Cerebellar cortex (tissue), 1 donor: ENCODE measurements at places on chromosomes 3 and 15.

DNA sequence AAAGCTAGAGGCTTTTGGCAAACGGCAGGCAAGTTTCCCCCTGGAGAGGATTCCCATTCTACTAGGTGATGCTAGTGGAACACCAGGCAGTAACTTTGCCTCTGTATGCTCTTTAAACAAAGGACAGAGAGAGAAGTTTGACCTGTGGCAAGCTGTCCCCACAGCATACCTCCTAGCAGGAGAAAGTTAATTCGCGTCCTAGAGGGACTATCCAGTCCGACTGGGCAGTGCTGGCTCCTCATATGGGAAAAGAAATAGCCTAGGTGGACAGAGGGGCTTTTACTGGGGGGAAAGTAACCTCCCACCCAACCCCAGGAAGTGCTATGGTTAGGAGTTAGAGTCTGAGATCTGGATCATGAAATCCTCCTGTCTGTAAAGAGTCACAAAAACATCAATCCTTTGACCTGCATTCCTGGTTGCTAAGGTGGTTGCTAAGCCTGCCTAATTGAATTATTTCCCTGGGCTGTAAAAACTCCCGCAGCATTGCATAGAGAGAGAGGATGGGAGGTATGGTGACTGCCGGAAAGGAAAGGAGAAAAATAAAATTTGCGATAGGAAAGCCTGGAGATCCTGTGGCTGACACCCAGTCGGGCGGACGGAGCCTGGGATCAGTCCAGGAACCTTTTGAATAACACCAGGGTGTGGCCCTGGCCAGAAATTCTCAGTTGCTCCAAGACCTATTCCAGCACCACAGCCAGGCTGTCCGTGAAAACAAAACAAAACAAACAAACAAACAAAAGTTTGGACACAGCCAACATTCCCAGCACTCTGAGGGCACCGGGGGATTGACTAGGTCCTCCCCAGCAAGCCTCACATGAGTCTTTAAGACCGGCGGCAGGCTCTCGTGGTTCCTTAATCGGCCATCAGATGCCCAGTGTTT, 67.7 kb upstream of the ATP11B start:
- DNase-seq: peak; percentile 38

DNA sequence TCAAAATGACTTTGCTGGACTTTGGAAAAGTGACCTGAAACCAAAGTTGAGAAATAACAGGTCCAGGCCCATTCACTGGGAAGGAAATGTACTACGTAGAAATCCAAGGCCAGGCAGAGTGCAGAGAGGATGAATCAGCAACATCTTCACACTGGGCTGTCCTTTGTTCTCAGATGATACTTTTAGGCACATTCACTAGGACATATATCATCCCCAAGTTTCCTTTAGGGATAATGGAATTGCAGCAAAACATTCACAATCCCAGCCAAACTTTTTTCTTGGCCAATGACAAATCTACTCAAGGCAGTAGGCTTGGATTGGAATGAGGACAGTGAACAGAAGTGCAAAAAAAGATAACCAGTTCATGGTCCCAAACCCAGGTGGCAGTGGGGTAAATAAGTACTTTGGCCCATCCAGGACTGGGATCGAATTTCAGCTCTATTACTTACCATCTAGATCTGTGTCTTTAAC, 75.1 kb downstream of the CLDN11 start:
- no peak for DNase-seq

DNA sequence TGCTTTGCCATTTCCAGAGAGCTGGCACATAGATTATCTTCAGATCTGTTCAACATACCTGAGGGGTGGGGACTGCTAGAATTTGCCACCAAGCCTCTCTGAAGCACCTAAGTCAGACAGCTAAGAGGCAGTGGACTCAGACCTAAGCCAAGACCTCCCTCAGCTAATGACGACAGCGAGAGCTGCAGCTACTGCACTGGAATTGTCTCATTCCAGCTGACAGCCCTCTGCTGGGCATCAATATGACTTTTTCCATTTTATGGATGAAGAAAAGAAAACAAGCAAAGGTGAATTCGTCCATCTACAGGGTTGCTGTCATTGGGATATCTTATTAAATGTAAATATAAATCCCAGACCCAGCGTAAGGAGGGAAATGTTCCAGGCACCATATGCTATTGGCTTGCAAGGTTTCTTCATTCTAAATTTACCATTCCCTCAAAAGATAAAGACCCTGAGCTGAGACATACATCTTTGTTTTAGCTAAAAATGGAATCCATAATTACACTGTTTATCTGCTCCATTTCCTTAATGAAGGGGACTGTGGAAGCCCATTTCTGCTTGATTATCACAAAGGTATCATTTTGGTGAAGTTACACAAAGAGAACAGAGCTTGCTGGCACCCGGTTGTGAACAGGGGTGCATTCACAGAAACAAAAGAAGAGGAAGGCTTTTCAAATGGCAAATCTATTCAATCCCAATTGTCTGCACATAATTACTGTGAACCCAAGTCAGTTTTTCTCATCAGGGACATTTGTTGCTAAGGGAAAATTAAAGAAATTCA, 85.5 kb upstream of the LRTM1 start:
- no peak for DNase-seq

- peak; percentile 29 for DNase-seq
Measured at GRCh38 chr15:42490291-42490670, 660 bp downstream of the ZNF106 start.

DNA sequence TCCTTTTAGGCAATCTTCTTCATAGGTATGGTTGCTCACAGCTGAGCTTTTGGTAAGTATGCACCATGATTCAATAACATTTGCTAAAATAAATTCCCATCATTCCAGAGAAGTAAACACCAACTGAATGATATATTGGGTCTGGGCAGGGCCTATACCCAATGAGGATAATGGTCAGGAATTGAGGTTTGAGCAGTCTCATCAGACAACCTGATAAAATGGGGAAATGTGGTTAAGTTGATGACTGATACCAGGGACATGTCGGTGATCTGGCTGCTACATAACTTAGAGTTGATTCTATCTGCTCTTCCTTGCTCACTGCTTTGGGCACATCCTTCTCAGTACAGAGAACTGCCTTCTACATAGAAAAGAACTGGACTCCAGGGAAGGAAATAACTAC, 92.9 kb downstream of the GPR156 start:
- DNase-seq: no peak

GRCh38 chr3:115523458-115523857, 99.9 kb upstream of the GAP43 start:
- peak; percentile 43 for DNase-seq

DNA sequence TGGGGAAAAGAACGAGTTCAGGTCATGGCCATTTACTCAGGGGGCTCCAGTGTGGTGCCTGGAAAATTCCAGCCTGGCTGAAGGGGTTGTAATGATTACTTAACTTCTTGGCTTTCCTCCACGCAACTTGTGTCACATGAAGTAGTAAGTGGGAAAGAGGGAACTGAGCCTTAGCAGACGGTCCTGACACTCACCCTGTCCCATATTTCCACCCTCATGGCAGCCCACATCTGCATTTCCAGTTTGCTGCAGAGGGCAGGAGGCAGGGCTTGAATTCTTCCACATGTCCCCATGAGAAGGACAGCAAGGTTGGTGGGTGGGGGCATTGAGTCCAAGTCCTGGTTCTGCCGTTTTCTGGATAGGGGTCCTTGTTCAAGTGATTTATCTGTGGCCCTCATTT, 7.8 kb upstream of the CAMP start:
- DNase-seq: no peak

DNA sequence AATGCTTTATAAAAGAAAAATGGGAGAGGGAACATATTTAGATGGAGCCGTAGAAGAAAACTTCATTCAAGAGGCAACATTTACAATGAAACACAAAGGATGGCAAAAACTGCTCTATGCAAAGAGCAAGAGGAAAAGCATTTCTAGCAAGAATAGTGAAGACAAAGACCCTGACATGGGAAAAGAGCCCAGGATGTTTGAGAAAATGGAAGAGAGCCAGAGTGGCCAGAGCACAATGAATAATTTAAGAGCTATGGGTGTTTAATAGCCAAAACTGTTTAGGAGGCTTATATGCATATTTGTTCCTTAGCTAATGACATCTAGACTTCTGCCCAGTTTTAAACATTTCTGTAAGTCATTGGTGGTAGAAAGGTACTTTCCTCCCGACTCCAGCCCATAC, 25.4 kb upstream of the SEMA6D start:
- no peak for DNase-seq

DNA sequence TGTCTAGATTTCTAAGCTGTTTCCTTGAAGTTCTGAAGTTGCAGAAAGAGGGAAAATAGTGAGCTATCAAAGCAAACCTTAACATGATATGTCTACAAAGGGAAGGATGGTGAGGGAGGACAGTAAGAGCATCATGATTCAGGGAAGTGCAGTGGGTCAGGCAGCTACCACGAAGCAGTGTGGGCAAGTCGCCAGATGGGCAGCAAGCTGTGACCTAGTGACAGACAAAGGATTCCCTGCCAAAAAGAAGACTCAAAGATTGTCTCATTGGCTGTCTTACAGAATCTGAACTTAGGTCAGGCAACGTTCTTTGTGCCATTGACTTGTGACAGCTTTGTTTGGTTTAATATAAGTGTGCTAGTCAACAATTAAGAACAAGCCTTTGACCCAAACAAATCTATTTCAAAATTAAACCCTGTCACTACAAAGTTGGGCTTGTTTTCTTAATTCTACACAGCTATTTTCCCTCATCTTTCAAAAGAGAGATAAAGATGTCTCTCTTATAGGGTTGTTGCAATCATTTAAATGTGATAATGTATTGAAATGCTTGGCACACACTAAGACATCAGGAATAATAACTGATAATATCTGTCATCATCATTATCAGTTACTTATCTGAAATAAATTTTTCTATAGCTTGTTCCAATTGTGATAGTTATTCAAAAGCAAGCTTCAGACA, 153.3 kb downstream of the ECT2 start:
- no peak for DNase-seq

DNA sequence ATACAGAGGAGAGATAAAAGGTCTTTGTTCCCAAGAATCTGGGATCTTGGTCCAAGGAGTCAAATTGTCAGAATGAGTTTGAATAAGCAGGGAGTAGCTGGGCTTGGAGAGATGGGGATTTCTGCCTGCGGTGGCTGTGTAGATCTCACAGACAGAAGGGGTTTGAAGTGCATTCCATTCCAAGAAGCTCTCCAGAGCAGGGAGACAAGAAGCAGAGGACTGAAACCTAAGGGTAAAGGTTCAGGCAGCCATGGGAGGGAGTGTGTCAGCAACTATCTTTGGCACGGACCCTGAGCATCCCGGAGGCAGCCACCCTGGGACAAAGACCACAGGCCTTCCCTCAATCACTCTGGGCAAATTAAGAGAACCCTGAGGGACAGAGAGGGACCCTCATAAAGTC, 422.3 kb upstream of the WNT5A start:
- no peak for DNase-seq
